ENCODE measurements at places on chromosomes 1 and 21.

- no peak for DNase-seq
Measured at GRCh38 chr1:54027848-54028247, 9.9 kb upstream of the LDLRAD1 start.

DNA sequence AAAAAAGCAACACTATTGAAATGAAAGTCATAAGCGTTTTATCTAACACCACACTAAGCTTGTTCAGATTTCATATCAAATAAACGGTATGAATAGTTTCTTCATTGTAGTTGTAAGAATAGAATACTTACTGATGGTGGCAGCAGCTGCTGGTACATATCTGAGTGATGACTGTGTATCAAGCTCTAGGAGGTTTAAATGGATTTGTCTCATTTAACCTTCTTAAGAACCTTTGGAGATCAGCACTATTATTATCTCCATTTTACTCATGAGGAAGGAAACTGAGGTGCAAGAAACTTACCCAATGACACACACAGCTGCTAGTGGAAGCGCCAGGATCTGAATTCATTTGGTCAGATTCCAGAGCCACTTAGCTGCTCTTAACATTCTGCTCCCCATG lies 104.0 kb downstream of the EIF4G3 start:
- no peak for DNase-seq

GRCh38 chr1:55670331-55671082 lies 455.3 kb upstream of the USP24 start:
- DNase-seq = no peak

GRCh38 chr1:110555807-110556470 lies 37.0 kb upstream of the KCNA10 start:
- no peak for DNase-seq

- DNase-seq = no peak
Measured at GRCh38 chr1:167564612-167565270, 11.2 kb upstream of the CREG1 start.

GRCh38 chr1:209589440-209589839 lies 5.9 kb downstream of the CAMK1G start:
- DNase-seq = no peak

- DNase-seq = no peak
Measured at GRCh38 chr1:196773713-196774112, 927 bp upstream of the CFHR3 start.

Measured in naive thymus-derived CD4-positive, alpha-beta T cell (primary cell).